ENCODE measurements at places on chromosomes 6 and 20. TPM values are rescaled to one million over a fixed set of nuclear protein-coding genes. Genes with fewer than 3 reads are reported as not detected.

The CDH26 gene
- 0.14 TPM for total RNA-seq

The LST1 gene
- not detected for total RNA-seq

The BHLHE23 gene
- total RNA-seq: not detected

The BPIFB1 gene
- total RNA-seq: not detected

The NXT1 gene
- 76.9 TPM for total RNA-seq

The ISM1 gene
- 0.43 TPM for total RNA-seq

The EXOC2 gene
- 12.3 TPM for total RNA-seq

The NPBWR2 gene
- not detected for total RNA-seq

The CEP57L1 gene
- total RNA-seq: 7.8 TPM

The FOXF2 gene
- total RNA-seq: 24.4 TPM

The SLC35D3 gene
- 0.05 TPM for total RNA-seq

The CABLES2 gene
- total RNA-seq: 4.5 TPM

The CPNE5 gene
- not detected for total RNA-seq

The RAET1L gene
- 0.40 TPM for total RNA-seq

The FOXQ1 gene
- total RNA-seq: 2.5 TPM

The LPA gene
- total RNA-seq: 0.02 TPM

The MCHR2 gene
- total RNA-seq: not detected

The MAP3K5 gene
- total RNA-seq: 2.6 TPM

The SNHG17 gene
- total RNA-seq: 199 TPM

The DDO gene
- total RNA-seq: 0.12 TPM

The UBE3D gene
- 4.1 TPM for total RNA-seq

The PRR18 gene
- total RNA-seq: 0.09 TPM

The LGSN gene
- total RNA-seq: 3.3 TPM

The CD93 gene
- not detected for total RNA-seq

The AHI1 gene
- total RNA-seq: 9.2 TPM

The GRIK2 gene
- 0.34 TPM for total RNA-seq

The TCFL5 gene
- total RNA-seq: 3.9 TPM

The C6orf118 gene
- 0.17 TPM for total RNA-seq

The CGA gene
- 0.21 TPM for total RNA-seq

The PTCRA gene
- not detected for total RNA-seq

The GJA10 gene
- total RNA-seq: not detected

The C6orf52 gene
- 1.1 TPM for total RNA-seq

The RIPOR3 gene
- 0.02 TPM for total RNA-seq

The TRIM15 gene
- total RNA-seq: 0.09 TPM

The RHAG gene
- 0.07 TPM for total RNA-seq

The MAVS gene
- total RNA-seq: 22.5 TPM

The CD109 gene
- total RNA-seq: 39.7 TPM

The MUCL3 gene
- 0.06 TPM for total RNA-seq

The SLC13A3 gene
- total RNA-seq: not detected

The MAS1 gene
- total RNA-seq: not detected

The PPP1R3G gene
- 1.4 TPM for total RNA-seq

The SDC4 gene
- total RNA-seq: 119 TPM

The TINAG gene
- not detected for total RNA-seq

The PRDM13 gene
- 0.93 TPM for total RNA-seq
